Astrocyte of the spinal cord (primary cell): ENCODE measurements at places on chromosomes 3 and 15.

DNA sequence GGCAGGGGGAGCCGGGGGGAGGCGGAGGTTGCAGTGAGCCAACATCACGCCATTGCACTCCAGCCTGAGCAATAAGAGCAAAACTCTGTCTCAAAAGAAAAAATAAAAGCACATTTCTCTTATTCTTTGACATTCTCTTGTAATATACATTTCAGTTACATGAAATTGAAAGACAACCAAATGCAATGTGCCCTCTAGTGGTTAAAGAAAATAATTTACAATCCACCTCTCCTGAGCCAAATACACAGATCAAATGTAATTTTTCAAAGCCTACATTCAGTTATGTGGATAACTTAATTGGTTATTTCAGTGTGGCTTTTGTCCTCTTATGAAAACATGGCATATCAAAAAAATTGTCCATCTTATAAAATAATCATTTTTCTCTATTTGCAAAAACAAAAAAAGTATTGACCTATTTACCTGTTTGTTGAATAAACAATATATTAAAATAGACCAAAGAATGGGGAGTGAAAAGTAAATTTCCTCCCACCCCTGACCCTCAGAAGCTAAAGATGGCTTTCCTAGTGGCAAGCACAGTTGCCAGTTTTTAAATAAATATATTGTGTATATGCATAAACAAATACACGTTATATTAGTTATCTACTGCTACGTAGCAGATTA lies 14.2 kb upstream of the U2SURP start:
- DNase-seq = peak; percentile 62

- no peak for DNase-seq
These were observed 21.5 kb downstream of the TTC21A start for GRCh38 chr3:39128951-39129350.

DNA sequence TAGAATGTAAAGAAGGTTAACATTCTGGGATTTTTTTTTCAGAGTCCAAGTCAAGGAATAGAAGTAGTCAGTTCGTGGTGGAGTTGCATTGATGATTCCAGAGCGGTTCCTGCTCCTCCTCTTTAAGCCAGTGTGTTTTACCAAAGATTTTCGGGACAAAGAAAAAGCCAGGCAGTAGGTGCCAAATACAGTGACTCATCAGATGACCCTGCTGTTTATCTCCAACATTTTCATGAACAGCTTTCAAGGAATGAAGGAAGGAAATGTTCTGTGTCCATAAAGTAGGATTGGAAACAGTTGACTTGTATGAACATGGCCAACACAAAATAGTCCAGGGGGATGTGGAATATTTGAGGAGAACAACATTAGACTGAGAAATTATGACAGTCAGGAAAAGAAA lies 142.4 kb upstream of the TMC3 start:
- peak; percentile 16 for DNase-seq

GRCh38 chr3:97125902-97126499 lies 311.6 kb downstream of the EPHA6 start:
- no peak for DNase-seq

DNA sequence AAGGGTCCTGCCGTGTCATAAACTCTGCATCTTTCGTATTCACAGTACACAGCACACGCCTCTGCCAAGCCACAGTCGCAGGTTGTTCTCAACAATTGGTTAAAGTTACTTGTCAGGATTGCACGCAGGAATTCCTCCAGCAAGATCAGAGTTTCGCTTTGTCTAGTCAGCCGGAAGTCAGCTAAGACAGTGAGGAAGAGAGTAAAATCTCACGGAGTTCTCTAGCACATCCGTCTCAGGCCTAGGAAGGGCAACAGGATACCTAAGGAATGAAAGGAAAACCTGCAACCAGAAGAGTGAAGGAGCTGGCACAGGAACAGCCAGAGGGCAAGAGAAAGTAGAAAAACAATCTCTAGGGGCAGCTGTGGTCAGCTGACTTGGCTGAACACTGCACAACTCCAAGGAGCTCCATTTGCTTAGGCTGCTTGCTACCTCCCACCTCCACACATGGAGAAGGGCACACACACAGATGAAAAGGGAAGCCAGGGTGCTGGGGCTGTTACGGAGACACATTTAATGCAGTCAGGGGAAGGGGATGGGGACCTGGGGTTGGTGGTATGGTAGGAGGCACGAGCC lies 23.7 kb downstream of the RORA start:
- peak; percentile 36 for DNase-seq

GRCh38 chr3:94303266-94303665 lies 240.4 kb downstream of the NSUN3 start:
- no peak for DNase-seq

GRCh38 chr15:89211678-89212170 lies 9.7 kb downstream of the RLBP1 start:
- no peak for DNase-seq
